ENCODE measurements at places on chromosomes 13 and 19.

DNA sequence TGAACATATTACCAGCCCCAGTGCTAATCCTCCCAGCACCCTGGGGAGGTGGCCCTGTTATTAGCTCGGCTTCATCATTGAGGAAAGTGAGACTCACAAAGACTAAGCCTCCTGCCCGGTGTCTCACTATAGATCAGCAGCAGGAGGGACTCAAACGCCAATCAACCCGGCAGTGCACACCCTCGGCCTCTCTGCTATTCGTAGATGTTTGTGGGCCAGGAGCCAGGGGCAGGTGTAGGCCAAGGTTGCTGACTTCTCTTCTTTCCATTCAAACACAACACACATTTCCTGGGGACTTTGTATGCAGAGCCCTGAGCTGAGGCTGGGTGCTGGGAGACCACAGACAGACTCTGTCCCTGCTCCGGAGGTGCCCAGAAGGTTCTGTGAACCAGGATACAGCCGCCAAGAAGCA, 9.4 kb upstream of the SBK3 start:
- DNase-seq = no peak

DNA sequence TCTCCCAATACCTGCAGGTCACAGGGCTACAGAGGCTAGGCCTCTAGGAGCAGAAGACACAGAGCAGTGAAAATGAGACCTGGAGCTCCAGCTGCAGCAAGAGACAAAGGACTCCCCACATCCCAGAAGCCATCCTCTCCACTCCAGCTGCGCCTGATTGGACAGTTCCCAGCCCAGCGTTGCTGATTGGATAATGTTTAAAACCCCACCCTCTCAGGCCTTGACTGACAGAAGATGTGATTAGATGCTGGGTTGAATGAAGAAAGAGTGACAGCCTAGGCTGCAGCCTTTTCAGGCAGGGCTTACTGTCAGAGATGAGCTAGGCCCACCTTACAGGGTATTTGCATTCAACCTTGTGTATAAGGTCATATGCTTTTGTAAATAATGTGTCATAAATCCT, 59.4 kb downstream of the ZNF708 start:
- DNase-seq = no peak

- no peak for DNase-seq
These were observed 88.5 kb downstream of the LRCH1 start for GRCh38 chr13:46641274-46642081.

GRCh38 chr19:48513289-48514122, 1.9 kb upstream of the LMTK3 start:
- DNase-seq = no peak

DNA sequence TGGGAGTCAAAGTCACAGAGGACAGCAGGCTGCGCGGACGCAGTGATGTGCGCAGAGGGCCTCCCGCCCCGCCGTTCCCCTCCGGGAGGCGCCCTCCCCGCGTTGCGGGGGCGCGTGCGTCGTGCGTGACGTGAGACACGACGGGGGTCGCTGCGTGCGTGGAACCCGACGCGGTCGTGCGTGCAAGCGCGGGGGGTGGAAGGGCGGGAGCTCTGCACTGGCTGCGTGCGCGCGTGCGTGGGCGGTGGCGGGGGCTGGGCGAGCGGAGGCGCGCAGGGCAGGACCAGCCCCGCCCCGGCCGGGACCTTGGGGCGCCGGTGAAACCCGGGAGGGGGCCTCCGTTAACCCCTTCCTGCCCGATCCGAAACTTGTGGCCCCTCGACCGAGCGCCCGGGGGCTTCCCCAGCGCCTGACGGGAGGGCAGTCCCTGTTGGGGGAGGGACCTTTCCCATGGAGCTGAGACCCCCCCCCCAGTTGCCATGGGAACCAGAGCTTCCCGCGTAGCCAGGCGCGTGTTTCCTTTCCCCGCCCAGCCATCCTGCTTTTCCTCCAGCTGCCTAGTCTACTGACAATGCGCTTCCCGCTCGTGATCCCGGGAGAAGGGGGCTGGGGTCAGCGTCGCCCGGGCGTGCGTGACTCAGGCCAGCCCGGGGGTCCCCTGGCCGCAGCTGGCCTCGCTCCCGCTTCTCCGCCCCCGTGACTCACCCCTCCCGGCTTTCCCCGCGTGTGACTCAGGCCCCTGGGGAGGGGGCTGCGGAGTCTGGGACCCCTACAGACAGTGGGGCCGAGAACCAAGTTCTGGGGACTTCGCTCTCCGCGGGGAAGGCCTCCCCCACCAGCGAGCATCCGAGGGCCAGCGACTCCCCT, 7.3 kb upstream of the HOOK2 start:
- DNase-seq = peak; percentile 92

- DNase-seq = no peak
These were observed 397.4 kb downstream of the FOXO1 start for GRCh38 chr13:40269086-40269485.

GRCh38 chr13:91359631-91360030, 12.1 kb downstream of the MIR17HG start:
- DNase-seq = no peak

GRCh38 chr13:112525356-112525945, 62.5 kb downstream of the TUBGCP3 start:
- no peak for DNase-seq

DNA sequence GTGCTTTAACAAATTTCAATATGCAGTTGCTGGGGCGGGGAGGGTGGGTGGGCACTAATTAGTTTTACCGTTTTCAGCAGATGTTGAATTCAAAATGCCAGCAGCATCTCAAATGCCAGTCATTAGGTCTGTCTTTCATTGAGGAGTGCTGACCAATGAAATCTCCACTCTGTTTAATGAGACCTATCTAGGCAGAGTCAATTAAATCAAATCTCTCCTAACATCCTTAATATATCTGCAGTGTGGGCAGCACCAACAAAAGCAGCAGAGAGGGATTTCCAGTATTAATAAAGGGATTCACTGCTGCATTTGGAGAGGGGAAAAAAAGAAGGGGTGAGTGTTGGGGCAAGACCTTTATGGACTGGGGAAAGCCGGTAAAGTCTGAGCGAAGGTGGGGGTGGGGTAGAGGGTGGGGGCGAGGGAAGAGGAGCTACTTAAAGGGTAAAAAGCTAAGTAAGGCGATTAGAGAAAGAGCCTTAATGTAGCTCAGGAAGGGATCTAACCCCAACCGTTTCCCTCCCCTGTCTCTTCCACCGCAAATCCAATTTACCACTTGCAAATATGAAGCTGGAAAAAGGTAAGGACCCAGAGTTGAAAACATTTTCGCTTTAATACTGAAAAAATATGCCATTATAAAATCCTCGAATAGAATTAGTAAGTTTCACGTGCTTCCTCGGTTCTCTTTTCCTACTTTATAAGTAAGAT, 4.5 kb downstream of the SLITRK1 start:
- DNase-seq = no peak

- no peak for DNase-seq
These were observed 32.9 kb downstream of the ING1 start for GRCh38 chr13:110746438-110746837.

DNA sequence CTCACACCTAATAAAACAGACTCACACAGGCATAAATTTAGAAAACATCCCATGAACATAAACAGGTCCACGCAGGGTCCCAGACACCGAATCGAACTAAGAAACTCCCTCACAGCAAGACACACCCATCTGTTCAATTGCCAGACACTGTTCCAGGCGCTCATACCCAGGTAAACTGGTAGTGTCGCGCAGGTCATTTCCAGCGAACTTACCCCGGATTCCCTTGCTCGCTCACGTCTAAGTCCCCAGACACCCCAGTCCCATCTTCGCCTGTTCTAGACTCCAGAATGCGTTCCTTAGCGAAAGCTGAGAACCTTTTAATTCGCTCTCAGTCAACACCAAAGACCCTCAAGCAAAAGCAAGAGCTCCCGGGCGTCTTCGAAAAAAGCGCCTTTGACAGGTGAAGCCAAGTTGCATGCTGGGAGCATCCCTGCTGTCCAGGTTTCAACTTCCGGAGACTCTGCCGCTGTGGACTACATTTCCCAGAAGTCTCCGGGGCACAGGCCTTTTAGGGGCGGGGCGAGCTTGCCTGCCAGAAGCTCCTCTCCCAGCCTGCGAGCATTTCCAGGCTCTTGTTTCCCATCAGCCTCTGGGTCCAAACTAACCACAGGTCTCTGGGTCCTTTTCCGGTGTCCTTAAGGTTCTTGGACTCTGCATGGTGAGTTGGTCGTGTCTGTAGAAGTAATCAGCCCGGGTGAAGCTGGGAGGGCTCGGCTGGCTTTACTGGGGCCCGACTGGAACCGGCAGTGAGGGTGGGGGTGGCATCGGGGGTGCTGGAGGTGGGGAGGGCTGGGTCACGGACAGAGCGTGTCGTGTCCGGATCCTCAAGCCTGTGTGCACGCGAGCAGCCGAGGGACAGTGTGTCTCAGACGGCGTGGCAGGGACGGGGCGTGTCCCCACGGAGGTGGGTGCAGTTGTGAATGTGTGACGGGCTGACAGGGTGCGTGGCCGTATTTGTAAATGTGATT, at the start of gene ZNF283:
Gene ZNF283, plus strand, starts transcription at position 535 of the 968 bp plus-strand sequence. CDS start 6,184 bp downstream, outside the sequence.
- peak; percentile 92 for DNase-seq

- no peak for DNase-seq
These were observed 9.9 kb upstream of the PRODH2 start for GRCh38 chr19:35822579-35822978.

DNA sequence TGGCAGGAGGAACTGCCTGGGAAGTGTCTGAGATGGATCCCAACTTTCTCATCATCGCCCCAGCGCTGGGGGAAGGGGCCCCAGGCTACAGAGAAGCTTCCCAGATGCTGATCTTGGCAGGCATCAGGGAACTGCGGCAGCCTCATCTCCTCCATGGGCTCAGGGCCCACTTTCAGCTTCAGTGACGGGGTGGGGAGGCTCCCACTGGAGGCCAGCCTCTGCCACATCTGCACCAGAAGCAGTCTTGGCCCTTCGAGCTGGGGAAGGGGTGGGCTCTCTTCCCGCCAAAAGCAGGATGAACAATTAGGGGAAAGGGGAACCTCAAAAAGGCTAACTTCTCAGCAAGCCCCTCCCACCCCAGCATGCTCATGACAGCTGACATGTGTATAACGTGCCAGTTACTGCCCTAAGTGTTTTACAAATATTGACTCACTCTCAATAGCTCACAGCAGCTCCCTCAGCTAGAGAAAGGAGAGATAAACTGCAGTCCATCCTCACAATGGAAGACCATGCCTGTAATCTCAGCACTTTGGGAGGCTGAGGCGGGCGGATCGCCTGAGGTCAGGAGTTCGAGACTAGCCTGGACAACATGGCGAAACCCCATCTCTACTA, 7.1 kb upstream of the S1PR2 start:
- peak; percentile 90 for DNase-seq

DNA sequence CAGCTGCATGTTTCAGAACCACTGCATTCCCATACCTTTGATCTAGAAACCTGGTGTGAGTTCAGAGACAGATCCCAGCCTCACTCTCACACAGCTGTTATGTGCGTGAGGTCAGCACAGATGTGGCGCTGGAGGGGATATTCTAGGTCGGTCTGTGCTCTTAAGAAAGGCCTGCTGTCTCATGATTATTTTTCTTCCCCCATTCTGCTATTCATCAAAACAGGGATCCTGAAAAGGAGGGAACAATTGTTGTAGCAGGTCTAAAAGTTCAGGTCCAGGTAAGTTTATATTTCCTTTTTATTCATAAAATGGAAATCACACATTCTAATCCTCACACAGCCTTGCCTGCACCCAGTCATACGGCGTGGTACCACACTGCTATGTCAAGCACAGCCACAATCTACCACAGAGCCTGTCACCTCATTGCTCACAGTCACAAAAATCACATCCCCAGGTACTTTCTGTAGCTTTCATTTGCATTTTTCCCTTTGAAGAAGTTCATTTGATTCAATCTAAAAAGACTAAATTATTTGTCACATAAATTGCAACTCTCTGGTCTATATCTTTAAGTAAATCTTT, 867 bp downstream of the ZNF546 start:
- DNase-seq = no peak

DNA sequence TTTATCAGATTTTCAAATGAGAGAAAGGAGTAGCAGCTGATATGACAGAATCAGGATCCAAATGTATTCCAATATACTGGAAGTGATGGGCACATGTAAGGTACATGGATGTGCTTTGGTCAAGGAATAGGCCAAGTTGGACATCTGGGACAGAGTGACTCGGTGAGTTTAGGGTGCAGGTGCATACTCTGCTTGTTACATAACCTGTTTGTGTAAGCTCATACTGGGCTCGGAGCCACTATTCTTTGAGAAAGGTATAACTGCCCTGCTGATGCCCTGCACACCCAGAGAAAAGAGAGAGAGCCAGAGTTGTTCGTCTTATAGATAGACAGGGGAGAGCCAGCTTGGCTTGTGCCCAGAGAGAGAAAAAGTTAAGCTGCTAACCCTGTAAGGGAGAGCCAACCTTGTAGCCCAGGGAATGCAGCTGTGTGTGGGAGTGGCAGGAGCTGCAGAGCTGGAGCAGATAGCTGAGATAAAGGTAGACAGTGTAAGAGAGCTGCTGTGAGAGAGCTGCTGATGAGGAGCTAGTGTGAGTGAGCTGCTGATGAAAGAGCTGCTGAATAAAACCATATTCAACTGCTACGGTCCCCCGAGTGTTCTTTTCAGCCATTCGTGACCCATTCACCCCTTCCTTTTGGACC, 40.7 kb upstream of the N4BP2L1 start:
- DNase-seq = no peak

DNA sequence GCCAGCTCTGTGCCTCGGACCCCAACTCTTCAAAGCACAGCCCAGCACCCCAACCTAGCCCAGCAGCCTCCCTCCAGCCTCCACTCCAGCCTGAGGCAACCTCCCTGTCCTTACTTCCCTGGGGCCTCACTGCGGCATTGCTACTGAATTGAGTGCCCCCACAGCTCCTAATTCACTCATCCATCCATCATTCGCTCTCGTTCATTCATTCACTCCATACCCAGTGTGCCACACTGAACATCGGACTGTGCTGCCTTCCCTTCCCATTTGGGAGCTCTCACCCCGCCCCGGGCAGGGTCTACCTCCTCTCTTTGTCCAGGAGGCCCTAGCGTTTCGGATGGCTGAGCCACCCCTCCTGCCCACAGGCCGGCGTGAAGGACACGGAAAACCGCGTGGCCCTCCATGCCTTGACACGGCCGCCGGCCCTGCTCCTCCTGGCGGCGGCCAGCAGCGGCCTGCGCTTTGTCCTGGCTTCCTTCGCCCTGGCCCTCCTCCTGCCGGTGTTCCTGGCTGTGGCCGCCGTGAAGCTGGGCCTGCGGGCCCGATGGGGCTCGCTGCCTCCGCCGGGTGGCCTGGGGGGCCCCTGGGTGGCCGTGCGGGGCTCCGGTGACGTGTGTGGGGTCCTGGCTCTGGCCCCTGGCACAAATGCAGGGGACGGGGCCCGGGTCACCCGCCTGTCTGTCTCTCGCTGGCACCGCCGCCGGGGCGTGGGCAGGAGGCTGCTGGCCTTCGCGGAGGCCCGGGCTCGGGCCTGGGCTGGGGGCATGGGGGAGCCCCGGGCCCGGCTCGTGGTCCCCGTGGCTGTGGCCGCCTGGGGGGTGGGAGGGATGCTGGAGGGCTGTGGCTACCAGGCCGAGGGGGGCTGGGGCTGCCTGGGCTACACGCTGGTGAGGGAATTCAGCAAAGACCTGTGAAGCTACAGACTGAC, 1.3 kb downstream of the NAT14 start:
- DNase-seq = no peak

DNA sequence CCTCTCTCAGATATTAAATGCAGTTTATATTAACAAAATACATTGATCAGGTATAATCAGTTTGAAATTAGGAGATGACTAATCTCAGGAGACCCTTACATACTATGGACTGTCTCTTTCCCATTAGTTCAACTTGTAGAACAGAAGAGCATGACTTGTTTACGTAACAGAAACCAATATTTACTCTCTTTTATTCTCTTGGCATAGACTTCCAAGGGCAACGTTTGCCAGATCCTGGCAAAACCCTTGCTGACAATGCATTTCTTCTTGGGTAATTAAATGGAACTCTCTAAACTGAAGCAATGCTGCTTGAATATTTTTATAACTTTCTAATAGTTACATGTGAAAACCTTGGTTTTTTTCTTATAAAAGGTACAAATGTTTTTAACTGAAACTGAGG, 68.3 kb upstream of the MYO16 start:
- DNase-seq = no peak

GRCh38 chr13:39196965-39197646, 158.8 kb downstream of the NHLRC3 start:
- DNase-seq = no peak

All from right forelimb (tissue), 1 donor.